GM12892 (cell line): ENCODE measurements at places on chromosomes 5 and 9.
A peak's percentile ranks its signal among the peaks of the same experiment; 100 is the strongest.

GRCh38 chr5:119404033-119404432 is 48.2 kb downstream of the TNFAIP8 start:
- DNase-seq, result no peak

DNA sequence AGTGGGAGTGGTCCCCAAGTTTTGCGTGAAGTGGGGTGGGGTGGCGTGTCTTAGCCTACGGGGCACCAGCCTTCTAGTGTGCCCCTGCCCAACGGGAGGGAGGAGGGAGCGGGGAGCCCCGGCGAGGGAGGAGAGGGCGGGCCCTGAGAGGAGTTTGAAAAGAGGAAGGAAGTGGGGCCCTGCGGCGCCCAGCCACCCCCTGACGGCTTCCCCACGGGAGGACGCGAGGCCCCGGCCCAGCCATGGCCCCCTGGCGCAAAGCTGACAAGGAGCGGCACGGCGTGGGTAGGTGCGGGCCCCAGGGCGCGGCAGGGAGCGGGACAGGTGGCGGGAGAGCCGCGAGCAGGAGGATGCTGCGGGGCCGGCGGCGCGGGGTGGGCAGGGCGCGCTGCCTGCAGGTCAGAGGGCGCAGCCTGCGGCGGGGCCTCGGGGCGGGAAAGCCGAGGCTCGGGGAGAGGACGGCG is at the start of gene DOCK2:
Gene DOCK2, plus strand, starts transcription at position 191 of the 464 bp plus-strand sequence. Its CDS starts 52 bp downstream, at position 243.
- peak; percentile 76 for DNase-seq

- no peak for DNase-seq
Observed at GRCh38 chr9:89177012-89177943, 1.3 kb downstream of the SHC3 start.

DNA sequence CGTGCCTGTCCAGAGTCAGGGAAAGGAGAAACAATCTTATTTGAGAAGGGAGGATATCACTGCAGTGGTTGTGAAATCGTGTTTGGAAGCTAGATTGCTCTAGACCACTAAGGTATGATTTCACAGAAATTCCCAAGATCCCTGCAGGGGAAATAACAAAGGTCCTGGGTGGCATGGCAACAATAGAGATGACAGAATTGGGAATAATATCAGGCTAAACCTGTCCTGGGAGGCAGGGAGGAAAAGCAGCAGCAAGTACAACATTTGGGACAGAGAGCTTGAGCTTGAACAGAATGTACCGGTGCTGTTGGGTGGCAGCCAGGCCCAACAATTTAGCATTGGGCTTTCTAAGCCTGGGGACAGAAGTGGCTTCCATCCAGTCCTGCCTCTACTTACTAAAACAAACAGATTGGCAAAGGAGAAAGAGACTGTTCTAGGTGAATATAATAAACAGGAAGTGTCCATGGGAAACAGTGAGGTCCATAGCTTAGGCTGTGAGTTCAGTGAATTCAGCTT is 17.0 kb upstream of the ARHGAP26 start:
- DNase-seq, result no peak

DNA sequence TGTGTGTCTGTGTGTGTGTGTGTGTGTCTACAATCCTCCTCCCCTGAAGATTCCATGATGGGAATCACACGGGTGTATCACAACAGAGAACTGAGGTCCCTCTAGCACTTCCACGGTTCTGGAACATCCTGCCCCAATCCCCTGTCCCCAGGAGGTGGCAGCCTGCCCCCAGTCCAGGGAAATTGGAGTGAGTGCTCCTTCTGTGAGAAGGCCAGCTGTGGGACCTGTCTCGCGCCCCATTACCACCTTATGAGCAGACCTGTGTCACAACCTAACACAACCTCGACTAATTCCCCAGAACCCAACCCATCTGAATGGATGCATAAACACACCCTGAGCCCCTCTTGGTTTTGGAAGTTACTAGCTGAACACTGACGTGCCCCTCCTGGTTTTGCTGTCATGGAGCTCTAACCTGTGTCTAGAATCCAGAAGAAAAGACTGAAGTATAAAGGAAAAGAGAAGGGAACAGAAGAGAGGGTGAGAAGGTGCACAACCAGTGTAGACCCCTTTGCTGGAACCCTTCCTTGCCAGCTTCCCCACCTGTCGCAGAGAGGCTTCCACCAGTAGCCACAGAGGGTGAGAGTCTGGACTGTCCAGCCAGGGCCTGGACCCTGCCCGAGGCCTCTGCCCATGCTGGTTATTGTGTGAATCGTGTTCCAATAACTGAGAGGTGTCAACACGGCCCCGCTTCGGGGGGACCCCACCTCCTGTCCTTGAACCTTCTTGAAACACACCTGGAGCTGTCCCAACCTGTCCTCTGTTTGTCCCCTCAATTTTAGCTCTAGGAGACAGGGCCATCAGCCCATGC is 3.4 kb downstream of the BTNL9 start:
- no peak for DNase-seq

DNA sequence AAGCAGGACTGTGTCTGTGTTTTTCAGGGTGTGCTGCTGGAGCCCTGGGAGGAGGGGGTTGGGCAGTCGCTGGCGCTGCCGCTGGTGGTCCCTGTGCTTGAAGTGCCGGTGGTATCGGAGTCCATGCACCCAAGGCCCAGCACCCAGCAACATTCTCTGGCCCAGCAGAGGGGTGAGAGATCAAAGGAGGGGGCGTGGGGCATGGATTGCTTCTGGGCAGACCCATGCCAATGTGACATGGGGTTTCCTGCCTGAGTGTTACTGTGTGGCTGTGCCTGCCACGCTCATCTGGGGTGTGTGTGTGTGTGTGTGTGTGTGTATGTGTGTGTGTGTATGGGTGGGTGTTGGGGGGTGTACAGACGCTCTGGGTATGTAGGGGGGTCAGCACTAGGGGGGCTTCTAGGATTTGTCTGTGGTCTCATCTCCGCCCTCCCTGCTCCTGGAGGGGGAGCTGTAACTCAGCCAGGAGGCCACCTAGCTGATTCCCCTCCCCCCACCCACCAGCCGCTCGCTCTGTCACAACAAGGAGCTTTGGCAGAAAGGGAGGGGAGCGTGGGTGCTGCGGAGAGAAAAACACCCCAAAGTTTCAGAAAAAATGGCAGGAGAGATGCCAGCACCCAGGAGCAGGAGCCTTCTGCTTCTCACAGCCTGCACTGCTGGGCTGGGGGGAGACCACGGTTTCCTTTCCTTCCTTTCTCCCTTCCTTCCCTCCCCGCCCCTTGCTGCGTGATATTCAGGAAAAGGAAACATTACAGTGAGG is 35.9 kb upstream of the HSPA9 start:
- no peak for DNase-seq

GRCh38 chr5:61330341-61330844 is 1.7 kb upstream of the ZSWIM6 start:
- no peak for DNase-seq

GRCh38 chr5:154740957-154741356 is 14.2 kb upstream of the LARP1 start:
- no peak for DNase-seq

- DNase-seq, result no peak
Observed at GRCh38 chr9:17942498-17942897, 363.6 kb downstream of the SH3GL2 start.

- DNase-seq, result no peak
Observed at GRCh38 chr5:86881493-86882090, 263.9 kb downstream of the COX7C start.

DNA sequence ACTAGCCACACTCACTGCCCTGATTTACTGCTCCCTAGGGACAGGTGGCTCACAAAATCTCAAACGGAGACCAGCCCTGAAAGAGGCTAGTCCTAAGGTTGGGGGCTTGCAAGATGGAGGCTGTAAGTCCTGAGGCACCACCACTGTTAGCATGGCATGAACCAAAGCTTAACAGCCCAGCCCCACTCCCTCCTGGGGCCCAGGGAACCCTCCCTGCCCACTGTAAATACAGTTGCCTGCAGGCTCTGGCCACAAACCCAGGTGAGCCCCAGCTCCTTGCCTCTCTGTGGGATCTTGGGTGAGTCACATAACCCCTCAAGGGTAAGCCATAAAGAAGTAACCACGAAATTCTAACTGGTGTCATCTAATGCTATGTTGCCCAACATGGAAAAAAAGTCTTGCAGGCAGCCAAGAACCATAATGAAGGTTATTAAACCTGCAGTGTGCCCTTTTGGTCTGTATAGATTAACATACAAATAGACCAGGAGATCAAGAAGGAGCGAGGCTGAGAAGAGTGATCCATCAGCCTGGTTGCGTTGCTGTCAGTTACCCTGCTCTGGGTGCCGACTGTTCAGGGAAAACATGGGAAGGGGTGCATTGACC is 1.7 kb upstream of the POMT1 start:
- DNase-seq, result no peak

DNA sequence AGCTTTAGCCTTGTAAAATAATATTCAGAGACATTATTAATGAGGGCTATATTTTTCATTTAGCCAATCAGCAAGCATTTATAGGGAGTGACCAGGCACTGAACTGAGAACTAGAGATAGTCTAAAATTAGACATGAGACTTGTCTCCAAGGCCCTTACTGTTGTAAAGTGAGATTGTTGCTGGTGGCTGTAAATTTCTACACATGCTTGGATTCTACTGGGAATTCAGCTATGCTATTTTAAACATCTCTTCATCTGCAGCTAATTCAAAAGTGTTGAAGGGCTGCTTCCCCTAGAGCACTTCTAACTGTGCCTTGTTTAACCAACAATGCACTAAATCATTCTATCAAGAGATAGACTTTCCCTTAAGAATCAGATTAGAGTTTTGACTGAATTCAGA is 67.4 kb downstream of the CHSY3 start:
- no peak for DNase-seq

DNA sequence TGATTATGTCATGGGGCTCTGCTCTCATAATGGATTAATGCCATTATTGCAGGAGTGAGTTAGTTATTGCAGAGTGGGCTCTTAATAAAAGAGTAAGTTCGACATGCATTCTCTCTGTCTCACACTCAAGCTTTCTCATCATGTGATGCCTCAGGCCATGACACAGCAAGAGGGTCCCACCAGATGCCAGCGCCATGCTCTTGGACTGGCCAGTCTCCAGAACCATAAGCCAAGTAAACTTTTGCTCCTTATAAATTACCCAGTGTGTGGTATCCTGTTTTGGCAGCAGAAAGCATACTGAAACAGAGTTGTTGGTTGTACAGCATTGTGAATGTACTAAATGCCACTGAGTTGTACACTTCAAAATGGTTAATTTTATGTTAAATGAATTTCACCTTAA is 138.1 kb downstream of the MYO10 start:
- no peak for DNase-seq

- DNase-seq, result no peak
Observed at GRCh38 chr5:181181650-181182565, 23.1 kb downstream of the TRIM7 start.

GRCh38 chr9:93678199-93679019 is 102.0 kb downstream of the PHF2 start:
- DNase-seq, result no peak

GRCh38 chr5:173062141-173062540 is 6.0 kb downstream of the CREBRF start:
- no peak for DNase-seq

GRCh38 chr5:112294126-112294525 is 125.0 kb downstream of the EPB41L4A start:
- DNase-seq, result no peak

DNA sequence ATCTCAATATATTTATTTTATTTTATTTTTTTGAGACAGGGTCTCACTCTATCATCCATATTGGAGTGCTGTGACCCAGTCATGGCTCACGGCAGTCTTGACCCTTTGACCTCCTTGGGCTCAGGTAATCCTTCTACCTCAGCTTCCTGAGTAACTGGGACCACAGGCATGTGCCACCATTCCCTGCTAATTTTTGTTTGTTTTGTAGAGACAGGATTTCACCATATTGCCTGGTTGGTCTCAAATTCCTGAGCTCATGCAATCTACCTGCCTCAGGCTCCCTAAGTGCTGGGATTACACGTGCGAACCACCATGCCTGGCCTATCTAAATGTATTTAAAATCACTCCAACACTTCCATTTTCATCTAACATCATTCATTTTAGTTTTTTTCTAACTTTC is 190.5 kb upstream of the CHD1 start:
- no peak for DNase-seq

DNA sequence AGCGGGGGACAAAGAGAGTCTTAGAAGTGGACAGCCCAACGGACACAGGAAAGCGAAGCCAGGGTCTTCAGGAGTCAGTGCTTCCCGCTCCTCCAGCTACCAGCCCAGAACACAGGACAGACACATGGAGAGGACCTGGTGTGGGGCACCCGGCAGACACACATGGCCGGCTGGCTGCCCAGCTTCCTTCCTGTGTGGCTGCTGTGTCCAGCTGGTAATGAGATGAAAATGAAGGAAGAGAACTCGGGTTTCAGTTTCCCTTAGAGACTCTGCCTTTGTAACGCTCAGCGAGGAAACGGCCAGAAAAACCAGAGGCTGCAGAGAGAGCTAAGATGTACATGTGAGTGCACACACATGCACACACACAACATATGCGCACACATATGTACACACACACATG is 87.5 kb downstream of the SECISBP2 start:
- DNase-seq, result peak; percentile 63

GRCh38 chr9:121299467-121300282 is 31.7 kb downstream of the GSN start:
- peak; percentile 60 for DNase-seq

DNA sequence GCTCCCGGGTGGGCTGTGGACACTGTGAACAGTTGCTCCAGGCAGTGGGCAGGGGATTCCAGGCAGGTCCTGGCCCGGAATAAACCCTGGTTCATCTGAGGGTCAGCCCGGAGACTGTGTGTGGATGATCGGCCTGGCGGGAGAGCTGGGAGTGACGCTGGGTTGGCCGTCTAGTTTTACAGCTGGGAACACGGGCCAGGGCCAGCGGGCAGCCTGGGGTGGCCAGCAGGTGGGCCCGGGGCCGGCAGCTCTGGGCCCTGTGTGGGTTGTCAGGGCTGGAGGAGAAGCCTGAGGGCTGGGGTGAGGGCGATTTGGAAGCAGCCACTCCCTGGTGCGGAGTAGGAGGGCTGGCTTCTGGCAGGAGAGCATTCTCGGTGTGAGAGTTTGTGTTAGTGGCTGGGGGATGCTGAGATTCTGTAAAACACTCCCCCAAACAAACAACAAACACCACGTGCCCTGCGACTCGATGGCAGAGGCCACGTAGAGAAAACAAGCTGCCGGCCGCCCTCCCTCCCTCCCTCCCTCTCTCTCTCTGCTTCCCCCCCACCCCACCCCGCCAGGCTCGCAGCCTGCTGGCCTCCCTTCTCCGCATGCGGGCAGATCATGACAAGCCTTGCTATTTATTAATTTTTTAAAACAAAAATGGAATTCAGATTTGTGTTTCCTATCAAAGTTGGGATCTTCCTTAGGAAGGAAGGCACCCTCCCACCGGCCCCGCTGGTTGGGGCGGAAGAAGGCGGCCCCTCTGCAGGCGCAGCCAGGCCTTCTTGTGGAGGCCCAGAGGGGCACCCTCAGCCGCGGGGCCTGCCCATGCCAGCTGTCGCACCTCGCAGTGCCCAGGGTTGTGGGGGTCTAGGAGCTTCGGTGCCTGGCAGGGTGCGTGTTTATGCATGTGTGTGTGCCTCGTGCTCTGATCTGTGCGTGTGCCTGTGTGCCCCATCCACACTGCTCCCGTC is 49.5 kb downstream of the RXRA start:
- no peak for DNase-seq

DNA sequence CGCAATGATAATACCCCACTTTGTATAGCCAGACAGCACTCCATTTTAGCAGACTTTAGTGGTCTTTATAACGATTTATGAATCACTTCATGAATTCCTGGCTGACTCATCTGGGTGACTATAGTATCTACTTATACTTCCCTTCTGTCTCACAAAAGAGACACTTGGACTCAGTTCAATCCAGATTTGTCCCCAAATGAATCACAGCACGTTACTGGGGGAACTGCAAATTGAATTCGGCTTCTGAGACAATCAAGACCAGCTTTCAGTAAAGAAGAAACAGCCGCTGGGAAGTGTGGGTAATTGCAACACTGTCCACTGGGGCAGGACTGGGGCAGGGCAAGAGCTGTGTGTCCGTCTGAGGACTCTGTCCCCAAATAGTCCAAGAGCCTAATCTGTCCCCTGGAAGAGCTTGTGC is 337.3 kb upstream of the RFX3 start:
- no peak for DNase-seq
